AG20443 (cell line): ENCODE measurements at places on chromosomes 6 and 20.

DNA sequence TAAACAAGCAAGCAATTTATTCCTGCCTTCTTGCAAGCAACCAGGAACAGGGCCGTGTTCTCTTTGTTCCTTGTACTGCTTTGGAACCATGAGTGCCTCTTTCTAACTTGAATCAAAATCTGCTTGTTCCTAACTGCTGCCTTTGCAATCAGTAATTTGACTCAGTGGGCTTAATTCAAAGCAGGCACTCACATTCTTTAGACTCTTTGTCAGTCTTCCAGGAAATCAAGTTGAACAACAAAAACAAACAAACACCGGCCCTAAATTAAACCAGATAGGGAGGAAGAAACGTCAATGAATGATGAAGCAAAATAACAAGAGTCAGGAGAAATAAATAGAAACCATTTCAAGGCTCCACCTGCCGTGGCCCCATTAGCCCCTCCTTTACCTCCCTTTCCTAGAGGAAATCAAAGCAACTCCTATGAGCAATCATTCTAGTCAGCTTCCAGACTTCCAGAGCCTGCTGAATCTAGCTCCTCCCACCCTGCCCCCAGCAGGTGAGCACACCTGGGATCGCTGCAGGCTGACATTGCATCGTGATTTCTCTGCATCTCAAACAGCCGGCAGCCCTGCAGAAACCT is 582.2 kb upstream of the FLRT3 start:
- no peak for DNase-seq

- DNase-seq = no peak
These were observed 38.0 kb downstream of the SCP2D1 start for GRCh38 chr20:18851629-18852028.

DNA sequence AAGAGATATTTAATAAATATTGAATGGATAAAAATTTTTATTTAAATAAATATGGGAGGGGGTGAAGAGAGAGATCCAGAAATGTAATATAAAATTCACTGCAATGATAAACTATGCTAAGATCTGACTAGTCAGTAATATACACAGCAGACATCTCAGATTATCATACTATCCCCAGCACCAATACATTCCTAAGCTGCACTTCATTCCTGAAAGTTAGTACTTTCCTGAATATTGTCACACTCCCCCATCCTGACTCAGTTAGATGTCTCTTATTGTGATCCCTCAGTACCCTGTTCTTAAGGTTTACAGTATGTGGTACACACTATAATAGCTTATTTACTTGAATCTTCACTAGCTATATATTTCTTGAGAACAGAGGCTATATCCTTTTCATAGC is 88.3 kb upstream of the KCNQ5 start:
- peak; percentile 14 for DNase-seq

DNA sequence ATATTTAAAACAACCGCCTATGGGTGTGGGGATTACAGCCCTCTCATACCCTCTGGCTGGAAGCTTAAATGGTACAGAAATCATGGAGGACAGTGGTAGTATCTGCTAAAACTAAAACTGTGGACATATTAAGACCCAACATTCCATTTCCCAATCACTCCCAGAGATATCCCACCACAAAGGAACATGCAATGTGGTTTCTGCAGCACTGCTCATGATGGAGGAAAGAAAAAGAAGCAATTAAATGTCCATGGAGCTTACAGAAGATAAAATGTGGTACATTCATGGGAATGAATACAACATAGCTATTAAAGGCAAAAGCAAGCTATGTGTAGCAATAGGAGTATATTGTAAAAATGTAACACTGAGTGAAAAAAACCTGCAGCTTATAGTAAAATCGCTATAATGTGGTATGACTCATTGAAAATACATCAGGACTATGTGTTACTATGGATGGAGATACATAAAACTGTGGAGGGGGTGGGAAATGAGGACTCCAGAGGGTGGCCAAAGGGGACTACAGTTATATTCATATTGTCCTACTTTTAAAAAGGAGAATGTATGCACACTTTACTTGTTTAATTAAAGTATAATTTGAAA is 22.9 kb upstream of the NNAT start:
- no peak for DNase-seq

GRCh38 chr6:37352384-37352783 is 1.4 kb upstream of the RNF8 start:
- DNase-seq = no peak

GRCh38 chr6:130365166-130366106 is at the start of gene TMEM200A:
Gene TMEM200A, plus strand, starts transcription at chr6:130366017. Its CDS starts 74,406 bp downstream, at chr6:130440423.
- peak; percentile 92 for DNase-seq

DNA sequence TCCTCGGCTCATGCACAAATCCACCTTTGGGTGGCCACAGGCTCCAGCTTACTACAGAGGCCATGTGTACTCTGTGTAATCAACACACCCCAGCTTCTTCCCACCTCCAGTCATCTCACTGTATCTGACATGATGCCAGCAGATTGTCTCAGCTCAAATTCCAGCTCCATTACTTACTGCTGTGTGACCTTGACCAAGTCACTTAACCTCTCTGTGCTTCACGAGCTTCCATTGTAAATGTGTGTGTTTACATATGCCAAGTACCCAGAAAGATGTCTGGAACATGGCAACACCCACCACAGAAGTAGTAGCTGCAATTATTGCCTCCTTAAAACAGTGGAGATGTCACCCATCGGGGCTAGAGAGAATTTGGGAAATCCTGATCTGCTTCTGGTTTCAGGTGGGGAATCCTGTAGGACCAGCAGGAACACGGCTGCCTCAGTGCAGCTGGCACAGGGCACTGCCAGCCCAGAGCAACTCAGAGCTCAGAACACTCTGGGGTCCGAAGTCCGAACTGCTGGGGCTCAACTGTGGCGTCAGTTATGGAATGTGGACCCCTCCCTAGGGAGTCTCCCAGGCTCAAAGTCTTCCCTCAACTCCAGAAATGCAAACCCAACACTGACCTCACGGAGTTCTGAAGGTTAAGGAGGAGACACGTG is 21.2 kb upstream of the HLA-B start:
- DNase-seq = no peak

DNA sequence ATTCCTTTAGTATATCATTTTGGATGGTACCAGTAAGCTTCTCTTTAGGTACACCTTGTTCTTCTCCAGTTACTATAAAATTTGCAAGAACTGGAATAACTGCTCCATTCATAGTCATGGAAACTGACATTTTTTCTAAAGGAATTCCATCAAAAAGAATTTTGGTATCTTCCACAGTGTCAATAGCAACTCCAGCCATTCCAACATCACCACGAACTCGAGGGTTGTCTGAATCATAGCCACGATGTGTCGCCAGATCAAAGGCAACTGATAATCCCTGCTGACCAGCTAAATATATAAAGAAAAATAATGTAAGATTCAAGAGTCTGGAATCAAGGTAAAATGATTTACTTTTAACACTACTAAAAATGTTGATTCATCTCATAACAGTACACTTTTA is 5.3 kb downstream of the MMUT start:
- no peak for DNase-seq

DNA sequence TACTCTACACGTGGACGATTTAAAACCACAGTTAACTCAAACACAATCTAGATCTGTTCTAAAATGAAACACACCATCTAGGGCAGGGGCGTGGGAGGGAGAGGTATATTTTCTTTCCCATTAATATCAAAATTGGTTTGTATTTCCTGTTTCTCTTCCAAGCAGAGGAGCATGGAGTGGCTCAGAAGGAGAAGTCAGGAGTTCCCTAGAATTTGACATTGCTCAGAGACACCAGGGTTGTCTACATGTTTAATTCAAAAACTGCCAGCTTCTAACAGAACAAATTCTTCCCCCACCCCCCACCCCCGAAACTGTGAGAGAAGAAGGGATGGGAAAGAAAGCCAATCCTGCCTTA is 2.3 kb downstream of the PREX1 start:
- DNase-seq = no peak

DNA sequence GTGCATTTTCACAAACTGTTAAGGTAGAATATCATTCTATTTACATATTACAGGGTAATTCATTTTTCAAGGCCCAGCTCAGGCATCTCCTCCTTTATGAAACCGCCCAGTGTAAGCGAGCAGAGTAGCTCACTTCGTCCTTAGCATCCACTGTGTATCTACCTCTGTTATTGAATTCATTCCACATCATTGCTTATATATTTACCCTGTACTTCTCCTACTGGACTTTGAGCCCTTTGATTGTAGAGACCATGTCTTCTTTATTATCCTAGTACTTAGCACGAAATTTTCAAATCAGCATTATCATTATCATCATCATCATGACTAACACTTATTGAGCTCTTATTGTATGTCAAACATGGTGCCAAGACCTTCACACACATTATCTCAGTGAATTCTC is 76.7 kb downstream of the FRK start:
- DNase-seq = no peak

GRCh38 chr20:58478141-58478805 is 36.9 kb downstream of the APCDD1L start:
- no peak for DNase-seq

DNA sequence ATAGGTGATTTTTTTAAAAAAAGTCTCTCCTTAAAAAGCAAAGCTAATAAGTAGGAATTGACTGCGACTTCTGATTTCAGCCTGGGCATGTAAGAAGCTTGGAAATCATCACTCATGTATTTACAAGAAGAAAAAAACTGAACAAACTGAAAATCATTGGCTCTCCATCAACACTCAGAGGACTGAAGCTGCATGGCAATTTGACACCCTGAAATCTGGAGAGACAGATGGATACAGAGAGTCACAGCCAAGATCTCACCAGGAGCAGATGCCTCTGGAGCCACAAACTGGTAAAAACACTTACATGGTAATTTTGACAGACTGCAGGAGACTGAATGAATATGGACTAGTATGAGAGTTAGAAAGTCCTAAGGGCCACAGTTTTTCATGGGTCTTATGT is 191.2 kb upstream of the TCF21 start:
- peak; percentile 16 for DNase-seq

GRCh38 chr20:23668477-23668951 is 20.3 kb downstream of the CST4 start:
- peak; percentile 79 for DNase-seq

DNA sequence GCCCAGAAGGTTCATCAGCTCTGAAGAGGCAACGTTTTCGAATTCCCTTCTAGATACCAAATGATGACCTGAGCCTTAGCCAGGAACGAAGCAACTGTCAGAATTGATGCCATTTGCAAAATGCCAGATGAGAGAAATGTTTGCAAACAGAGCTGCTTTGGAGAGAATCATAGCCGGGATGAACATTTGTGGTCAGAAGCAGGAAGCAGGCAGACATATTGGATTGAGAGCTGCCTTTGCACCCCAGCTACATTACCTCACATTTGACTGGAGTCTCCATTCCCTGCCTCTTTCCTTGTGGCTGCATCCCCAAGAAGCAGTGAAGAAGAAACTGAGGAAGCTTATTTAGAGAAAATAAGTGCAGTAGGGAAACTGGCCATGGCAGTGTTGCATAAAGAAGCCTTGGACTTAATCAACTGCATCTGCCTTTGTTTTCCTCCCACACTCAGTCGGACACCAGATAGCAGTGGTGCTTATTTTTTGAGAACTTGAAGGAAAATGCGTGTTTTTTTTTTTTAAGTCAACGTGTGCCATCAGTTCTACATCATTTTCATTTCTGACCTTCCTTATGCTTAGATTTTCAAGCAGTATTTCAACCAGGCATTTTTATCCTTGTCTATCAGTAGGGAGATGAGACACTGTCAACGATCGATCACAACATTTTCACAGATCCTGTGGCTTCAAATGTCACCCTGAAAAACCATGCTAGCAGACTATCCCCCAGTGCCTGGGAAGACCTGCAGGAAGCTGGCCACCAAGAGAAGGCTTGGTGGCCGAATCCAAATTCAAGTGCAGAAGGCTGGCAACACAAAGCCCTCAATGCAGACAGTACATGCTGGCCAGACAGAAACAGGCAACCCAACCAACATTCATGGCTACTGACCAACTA is 541.2 kb upstream of the JARID2 start:
- no peak for DNase-seq

GRCh38 chr6:149897855-149898744 is at the start of gene RAET1E:
Gene RAET1E, minus strand, starts transcription at chr6:149898113. Its CDS starts 7,212 bp downstream, at chr6:149890901.
- DNase-seq = no peak

- no peak for DNase-seq
These were observed 150.7 kb downstream of the CD24 start for GRCh38 chr6:106823732-106824351.

DNA sequence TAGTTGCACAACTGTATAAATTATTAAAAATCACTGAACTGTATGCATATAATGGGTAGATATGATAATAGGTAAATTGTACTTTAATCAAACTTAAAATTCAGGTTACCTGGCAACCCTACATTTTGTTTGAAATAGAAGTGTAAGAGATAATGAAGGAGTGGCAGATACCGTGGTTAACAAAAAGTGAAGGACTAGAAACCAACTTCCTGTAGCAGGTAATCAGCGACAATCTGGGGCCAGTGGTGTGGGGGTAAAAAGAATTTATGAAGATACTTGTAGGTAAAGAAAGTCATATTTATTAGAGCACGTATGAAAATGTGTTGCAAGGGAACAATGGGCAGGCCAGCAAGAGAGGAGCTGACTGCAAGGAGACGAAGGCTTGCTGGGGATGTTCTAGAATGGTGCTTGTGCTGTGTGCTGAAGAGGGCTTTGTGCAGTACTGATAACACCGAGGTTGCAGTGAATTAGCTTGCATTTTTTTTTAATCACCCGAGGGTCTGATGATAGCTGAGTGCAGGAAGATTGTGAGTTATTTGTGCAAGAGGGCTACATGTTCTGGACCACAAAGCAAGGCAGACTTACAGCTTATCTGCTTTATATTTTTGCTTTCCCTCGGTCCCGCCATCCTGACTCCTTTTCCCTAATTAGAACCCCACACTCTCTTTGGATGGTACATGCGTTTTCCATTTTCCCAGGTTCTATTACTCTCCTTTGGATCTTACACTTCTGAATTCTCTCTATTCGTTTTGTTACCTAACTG is 4.6 kb upstream of the ENPP1 start:
- DNase-seq = no peak

DNA sequence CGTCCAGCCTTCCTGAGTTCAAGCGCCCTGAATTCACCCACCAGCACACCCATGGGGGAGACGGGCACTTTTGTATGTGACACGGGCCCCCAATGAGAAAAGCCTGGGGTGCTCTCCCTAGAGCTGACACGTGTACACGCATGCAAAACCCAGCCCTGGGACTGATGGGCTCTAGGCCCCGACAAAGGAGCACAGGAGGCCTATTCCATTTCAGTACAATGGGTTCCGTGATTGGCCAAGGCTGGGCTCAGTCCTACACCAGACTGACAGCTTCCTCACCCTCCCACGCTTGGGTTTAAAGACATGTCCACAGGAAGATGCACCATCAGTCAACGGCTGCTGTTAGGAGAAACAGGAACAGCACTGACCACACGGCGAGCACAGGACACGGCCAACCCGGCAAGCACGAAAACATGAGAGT is 8.8 kb downstream of the ZBTB46 start:
- no peak for DNase-seq
